Calu3 (cell line): ENCODE measurements at places on chromosomes 3 and 15.

- DNase-seq = no peak
Observed at GRCh38 chr3:169615833-169616232, 47.7 kb downstream of the MECOM start.

DNA sequence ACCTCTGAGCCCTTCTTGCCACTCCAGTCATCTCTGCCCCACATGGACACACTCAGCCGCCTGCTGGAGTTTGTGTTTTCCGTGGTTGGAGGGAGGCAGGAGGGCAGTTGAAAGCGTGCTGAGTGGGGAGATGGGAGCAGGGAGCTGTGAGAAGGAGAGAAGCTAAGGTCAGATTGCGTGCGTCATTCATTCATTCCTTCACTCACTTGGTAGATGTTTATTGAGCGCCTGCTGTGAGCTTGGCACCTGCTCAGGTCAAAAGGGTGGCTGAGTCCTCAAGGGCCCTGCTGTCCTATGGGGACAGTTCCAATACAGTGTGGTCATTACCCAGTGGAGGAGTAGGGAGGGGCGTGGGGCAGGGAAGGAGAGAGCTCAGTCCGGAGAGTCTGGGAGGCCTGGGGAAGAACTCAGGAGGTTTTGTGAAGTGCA is 23.5 kb downstream of the LIMD1 start:
- DNase-seq = no peak

DNA sequence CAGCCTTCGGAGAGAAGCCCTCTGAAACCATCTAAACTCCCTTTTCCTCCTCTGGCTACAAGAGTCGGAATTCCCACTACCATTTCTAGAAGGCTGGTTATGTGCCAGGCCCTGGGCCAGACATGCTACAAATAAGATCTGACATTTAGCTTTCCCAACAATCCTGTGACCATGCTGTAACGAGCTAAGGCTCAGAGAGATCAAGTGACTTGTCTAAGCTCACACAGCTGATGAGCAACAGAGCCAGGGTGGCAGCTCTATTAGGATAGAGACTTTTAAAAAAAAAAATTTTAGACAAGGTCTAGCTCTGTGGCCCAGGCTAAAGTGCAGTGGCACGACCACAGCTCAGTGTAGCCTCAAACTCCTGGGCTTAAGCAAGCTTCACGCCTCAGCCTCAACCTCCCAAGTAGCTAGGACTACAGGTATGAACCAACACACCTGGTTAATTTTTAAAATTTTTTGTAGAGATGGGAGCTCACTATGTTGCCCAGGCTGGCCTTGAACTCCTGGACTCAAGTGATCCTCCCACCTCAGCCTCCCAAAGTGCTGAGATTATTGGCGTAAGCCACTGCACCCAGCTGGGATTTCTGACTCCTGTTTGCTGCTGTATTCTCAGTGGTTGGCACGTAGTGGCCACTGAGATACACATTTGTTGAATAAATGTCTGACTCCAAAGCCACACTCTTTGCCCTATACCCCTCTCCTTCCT is 34.6 kb downstream of the LSM3 start:
- no peak for DNase-seq

GRCh38 chr3:123934250-123934649 is 26.8 kb downstream of the CCDC14 start:
- no peak for DNase-seq

DNA sequence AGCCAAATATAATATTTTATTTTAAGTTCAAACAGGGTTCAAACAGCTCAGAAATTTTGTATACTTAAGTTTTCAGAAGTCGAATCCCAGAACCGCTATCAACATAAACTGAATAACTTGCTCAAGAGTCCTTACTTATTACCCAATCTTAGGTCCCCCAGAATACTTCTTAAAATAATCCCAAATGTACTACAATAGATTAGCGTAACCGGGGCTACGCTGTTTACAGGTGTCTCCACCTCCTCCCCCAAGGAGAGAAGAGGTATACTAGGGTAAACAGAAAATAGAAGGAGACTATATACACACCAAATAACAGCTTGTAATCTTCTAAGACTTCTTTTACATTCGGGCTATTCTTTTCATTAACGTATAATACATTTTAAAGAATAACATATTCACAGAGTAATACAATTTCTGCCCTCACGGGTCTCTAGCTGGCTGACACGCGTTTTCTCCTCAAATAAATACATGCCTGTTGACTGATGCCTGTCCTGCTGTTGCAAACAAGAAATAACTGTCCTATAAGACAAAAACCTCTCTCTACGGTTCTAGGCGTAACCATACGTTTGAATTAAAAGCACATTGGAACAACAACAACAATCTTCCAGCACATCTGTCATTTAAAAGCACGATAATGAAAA is 1.3 kb downstream of the DENND4A start:
- no peak for DNase-seq

GRCh38 chr3:9396301-9396631 is 1.1 kb upstream of the SETD5 start:
- peak; percentile 92 for DNase-seq

- DNase-seq = no peak
Observed at GRCh38 chr15:57150066-57150865, 226.0 kb upstream of the CGNL1 start.

DNA sequence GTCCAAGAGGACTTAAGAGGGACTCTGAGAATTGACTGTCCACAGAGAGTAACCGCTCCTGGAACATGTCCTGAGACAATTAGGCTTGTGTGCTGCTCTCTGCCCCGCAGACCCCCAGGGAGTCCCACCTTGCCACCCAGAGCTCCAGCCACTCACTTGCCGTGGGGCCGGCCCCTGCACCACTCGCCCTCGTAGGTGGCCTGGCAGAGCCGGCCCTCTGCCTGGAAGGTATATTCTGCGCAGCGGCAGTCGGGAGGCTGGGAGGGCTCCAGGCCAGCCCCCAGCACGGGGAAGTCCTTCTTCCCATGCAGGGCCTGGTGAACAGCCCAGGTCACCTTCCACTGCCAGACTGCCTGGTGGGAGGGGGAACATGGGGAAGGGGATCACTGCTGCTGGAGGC is 10.5 kb downstream of the ALS2CL start:
- no peak for DNase-seq

GRCh38 chr3:180085122-180085710 is 48.5 kb upstream of the PEX5L start:
- no peak for DNase-seq
